Activated CD8-positive, alpha-beta memory T cell treated with anti-CD3 and anti-CD28 coated beads, Interleukin-2, amount 50 U/mL, for 48 hours (primary cell): ENCODE measurements at places on chromosomes 5 and 9.

GRCh38 chr5:87069974-87070608, 197.6 kb upstream of the RASA1 start:
- DNase-seq = no peak

GRCh38 chr9:110898866-110899265, 139.4 kb downstream of the LPAR1 start:
- DNase-seq = no peak

DNA sequence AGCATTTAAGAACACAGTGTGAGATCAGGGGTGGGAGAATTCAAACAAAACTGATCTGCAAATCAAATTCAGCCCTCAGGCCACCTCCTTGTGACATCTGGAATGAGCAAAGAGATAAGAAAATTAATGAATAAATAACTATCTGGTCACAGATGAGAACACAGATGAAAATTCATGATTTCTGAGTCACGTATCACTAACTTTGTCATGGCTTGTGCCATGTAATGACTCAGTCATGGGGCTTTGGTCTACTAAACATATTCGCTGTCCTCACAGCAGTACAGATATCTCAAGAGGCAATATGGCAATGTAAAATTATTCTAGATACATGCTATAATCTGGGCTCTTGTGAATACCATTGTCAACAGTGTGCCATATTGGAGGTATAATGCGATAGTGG, 274.4 kb downstream of the MAN2A1 start:
- DNase-seq = no peak

GRCh38 chr5:151293624-151294023, 9.9 kb downstream of the SLC36A3 start:
- no peak for DNase-seq

GRCh38 chr5:180683220-180683922, 34.0 kb upstream of the FLT4 start:
- DNase-seq = no peak

- no peak for DNase-seq
These were observed 335.6 kb downstream of the BRINP1 start for GRCh38 chr9:119033596-119033995.

DNA sequence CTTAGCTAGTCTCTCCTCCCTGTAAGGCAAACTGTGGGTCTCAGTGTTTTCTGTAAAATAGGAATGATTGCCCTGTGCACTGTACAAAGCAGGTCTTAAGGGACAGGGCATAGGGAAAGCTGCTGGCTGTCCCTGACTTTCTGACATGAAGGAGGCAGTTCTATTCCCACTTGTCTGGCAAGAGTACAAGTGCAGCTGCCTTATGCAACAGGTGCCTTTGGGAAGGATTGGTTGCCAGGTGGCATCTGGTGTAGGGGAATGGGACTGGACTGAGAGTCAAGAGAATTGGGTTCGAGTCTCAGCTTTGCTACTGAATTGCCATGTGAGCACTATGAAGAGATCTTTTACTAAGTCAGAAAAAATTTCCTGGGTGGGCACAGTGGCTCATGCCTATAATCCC, 10.0 kb downstream of the BSPRY start:
- DNase-seq = no peak

DNA sequence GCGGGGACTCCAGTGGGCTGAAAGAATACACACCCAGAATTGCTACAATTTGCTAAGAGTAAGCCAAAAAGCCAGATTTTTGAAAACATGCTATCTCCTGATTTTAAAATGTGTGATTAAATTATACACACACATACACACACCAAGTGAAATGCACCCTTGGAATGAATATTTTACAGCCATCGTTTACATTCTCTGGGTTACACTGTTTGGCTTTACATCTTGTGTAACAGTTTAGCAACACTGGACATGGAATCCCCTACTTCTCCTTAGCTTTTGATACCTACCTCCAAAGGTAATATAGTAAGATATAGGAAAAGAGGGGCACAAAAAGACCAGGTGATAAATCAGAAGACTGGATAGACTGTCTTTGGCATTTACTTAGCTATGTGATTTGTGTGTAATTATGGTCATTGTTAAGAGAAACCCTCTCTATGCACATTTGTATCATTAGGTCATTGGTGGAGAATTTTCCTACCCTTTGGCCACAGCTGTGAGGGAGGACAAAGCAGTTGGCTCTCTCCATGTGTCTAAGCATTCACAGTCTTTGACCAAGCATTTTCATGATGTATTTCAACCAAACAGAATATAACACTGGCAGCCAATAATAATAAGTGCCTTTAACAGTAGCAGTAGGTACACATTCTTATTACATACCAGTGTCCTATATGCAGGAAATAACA, 7.6 kb downstream of the SVEP1 start:
- DNase-seq = no peak

GRCh38 chr5:168443950-168444700, 42.1 kb upstream of the RARS1 start:
- no peak for DNase-seq

- no peak for DNase-seq
These were observed 103.5 kb upstream of the ARRDC3 start for GRCh38 chr5:91486638-91487037.

GRCh38 chr9:73575101-73576060, 423.7 kb downstream of the ANXA1 start:
- DNase-seq = no peak
